ENCODE measurements at places on chromosomes 2 and 18.

- DNase-seq = no peak
These were observed 680 bp upstream of the LBH start for GRCh38 chr2:30230497-30231211.

GRCh38 chr2:64700133-64700809 is 46.6 kb upstream of the SERTAD2 start:
- no peak for DNase-seq

GRCh38 chr2:36918307-36918706 is 48.0 kb downstream of the STRN start:
- no peak for DNase-seq

DNA sequence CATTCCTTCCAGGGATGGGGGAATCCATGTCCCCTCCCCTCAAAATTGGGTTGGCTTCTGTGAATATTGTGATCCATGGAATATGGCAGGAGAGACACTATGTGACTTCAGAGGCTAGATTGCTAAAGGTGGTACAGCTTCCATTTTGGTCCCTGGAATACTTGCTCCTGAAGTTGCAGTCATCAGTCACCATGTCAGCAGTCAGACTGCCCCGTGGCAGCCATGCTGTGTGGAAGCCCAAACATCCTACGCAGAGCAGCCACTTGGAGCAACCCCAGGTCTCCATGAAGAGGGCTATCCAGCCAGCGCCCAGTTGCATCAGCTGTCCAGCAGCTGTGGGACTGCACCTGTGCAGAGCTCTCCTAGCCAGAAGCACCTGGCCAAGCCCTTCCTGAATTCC is 15.8 kb upstream of the KDSR start:
- no peak for DNase-seq

DNA sequence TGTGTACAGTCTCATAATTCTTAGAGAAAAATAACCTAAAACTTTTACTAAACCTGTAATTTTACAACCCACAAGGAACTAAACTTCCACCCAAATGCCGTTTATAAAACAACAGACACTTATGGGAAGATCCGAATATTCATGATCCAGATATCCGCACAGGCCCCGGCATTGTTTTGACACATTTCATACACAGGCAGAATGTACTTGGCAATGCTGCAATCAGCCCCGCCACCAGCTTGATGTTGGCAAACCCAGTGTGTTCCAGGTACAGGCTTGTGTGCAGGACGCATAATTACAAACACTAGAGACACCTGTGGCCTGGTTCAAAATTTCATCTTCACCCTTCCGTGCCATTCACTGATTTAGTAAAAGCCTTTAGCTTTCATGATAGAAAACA is 393.0 kb upstream of the SALL3 start:
- DNase-seq = no peak

GRCh38 chr2:175769200-175769599 is 232.9 kb downstream of the LNPK start:
- no peak for DNase-seq

GRCh38 chr2:191030521-191031154 is 16.7 kb upstream of the STAT1 start:
- DNase-seq = peak; percentile 36

DNA sequence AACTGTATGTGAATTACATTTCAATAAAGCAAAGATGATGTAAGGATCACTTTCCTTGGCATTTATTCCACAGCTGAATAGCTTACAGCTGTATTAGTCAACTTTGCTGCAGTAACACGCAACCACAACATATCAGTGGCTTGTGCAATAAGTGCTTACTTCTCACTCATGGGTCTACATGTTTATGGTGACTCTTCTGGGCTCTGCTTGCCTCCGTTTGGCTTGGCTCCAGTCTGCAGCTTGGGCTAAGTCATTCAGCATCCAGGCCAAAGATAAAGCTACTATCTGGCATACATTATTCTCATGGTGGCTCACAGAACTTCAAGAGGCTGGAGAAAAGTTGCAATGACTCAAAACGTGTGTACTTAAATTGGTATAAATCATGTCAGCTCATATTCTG is 355.0 kb downstream of the RNF144A start:
- DNase-seq = no peak

DNA sequence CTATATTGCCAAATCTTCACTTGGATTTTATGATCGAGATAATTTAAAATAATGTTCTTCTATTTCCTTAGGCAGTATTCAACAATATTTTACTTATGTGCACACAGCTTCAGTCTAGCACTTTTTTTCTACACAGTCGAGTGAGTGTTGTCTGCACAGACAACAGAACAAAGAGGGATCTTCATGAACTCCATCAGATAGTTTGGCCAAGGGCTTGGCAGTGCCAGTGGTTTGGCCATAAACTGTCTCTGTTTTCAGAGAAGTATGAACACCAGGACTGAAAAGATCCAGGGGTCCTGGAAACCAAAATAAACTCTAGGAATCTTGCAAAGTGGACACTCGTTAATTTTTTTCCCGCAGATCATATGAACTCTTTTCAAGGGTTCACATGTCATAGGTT is 547.3 kb downstream of the PLCL1 start:
- DNase-seq = no peak

DNA sequence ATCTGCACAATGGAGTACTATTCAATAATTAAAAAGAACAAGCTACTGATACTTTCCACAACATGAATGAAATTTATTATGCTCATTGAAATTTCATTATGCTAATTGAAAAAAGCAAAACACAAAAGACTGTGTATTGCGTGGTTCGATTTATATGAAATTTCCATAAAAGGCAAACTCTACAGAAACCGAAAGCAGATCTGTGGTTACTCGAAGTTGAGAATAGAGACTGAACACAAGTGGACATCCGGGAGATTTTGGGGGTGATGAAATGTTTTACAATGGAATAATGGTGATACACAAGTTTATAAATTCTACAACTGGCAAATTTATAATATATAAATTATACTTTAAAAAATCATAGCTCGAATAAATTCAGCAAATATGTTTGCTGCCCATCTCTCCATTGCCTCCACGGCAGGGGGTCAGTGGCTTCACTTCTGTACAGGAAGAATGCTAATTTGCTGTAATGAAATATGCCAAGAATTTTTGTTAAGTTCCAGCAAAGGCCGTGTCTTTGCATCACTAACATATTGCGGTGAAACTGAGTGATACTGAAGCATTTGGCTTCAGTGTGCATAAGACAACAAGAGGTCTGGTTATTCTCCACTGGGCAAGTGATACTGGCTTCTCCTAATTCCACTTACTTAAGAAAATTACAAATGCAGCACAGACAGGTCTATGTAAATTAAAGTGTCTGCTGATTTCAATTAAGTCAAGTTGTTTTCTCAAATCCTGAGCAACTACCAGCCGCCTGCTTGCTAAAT is 96.7 kb downstream of the TMEM163 start:
- DNase-seq = no peak

DNA sequence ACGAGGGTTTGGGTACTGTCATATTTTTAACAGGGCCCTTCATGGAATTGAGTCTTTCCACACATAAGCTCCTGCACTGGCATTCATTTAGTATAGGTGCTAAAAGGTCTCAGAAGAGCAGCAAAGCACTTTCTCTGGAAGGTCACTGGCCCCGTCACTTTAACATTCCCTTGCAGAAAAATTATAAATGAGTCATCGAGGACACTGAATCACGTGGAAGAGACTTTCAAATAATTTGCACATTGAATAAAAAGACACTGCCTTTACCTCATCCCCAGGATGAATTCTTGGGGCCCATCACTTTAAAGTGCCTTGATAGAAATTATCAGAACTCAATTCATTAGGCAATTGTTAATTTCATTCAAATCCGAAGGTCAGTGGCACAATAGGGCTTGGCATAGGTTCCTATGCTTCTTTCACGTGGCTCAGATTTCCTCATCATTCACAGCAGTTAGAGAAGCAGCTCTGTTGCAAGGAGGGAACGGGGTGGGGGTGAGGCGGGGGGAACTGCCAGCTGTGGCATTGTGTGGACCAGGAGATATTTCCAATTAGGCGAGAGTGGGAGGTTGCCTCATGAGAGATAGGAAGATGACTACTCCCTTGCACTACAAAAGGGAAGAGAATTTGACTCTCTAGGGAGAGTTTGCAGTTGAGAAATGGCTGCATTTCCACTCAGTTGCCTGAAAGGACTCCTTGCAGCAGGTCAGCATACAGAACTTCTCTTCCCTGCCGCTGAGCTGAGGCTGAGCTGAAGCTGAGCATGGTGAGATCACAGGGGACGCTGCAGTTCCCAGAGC is 86.3 kb upstream of the NPAS2 start:
- no peak for DNase-seq

GRCh38 chr2:150586858-150587257 is 99.4 kb upstream of the RND3 start:
- no peak for DNase-seq

DNA sequence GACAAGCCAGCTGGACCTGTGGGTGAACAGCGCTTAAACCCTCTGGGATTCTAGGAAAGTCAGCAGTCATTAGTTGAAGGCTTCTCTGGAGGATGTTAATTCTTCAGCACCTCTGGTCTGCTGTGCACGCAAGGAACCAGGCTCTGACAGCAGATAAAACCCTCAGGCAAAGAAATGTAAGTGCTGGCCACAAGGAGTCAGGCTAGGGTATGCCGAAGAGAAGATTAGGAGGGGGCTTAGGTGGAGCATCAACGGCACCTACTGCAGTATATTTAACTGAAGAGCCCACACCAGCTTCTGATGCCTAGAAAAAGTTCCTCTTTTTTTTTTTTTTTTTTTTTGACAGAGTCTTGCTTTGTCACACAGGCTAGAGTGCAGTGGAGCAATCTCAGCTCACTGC is 304.2 kb upstream of the MC4R start:
- no peak for DNase-seq

DNA sequence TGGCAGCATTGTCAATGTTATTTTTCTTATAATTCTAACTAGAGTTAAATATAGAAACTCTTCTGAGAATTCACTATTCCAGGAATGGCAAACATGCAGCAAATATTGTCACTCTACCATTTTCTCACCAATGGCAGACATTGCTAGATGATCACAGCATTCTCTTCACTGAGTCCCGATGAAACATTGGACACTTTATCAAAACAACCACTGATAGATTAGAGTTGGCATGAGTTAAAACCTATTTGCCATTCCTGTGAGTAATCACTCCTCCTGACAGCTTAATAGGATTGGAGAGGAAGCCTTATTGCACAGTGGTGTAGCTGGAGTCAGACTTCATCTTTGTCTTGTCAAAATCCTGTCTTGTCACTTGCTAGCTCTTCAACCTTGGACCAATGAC is 163.9 kb upstream of the THUMPD2 start:
- peak; percentile 29 for DNase-seq

DNA sequence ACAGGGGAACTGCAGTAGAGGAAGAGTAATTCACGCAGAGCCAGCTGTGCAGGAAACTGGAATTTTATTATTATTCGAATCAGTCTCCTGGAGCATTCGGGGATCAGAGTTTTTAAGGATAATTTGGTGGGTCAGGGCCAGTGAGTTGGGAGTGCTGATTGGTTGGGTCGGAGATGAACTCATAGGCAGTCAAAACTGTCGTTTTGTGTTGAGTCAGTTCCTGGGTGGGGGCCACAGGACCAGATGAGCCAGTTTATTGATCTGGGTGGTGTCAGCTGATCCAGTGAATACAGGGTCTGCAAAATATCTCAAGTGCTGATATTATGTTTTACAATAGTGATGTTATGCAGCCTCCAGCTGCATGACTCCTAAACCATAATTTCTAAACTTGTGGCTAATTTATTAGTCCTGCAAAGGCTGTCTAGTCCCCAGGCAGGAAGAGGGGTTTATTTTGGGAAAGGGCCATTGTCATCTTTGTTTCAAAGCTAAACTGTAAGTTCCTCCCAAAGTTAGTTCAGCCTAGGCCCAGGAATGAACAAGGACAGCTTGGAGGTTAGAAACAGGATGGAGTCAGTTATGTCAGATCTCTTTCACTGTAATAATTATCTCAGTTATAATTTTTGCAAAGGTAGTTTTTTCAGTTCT is 67.0 kb downstream of the ASAP2 start:
- DNase-seq = no peak

GRCh38 chr18:2486426-2486825 is 84.9 kb downstream of the METTL4 start:
- DNase-seq = no peak

DNA sequence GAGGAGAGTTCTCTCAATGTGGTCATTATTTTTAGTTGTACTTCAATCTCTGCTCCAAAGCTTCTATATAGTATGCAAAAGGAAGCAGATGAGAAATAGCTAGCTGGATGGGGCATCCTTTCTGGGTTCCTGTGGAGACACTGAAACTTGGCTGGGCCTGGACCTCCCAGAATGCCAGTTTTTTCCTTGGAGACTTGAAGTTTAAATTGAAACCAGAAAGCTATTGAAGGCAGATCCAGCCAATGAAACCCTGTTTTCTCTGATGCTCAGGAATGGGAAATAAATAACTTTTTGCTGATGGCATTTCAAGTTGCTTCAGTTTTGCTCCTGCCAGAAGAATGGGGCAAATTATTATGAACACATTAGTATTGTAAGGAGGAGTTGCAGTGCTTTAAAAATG is 2.9 kb downstream of the SETBP1 start:
- no peak for DNase-seq

GRCh38 chr2:67515538-67515937 is 118.4 kb downstream of the ETAA1 start:
- DNase-seq = no peak

DNA sequence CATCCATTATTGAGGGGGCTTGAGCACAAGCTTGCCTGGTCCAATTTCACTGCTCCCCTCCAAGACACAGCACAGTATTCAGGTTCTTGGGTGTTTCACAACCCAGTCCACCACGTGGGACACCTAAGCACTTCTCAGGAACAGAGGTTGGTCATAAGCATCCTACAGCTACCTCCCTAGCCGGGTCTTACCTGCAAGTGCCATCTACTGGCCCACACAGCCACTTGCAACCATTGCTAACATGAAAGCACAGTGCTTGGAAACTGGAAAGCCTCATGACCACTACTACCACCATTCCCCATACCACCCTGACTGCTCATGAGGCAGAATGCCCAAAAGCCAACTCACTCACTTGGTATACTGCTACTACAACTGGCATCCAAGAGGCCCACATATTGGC is 105.7 kb upstream of the RPRM start:
- DNase-seq = no peak

GRCh38 chr2:138652378-138652777 is 127.8 kb downstream of the NXPH2 start:
- DNase-seq = no peak

DNA sequence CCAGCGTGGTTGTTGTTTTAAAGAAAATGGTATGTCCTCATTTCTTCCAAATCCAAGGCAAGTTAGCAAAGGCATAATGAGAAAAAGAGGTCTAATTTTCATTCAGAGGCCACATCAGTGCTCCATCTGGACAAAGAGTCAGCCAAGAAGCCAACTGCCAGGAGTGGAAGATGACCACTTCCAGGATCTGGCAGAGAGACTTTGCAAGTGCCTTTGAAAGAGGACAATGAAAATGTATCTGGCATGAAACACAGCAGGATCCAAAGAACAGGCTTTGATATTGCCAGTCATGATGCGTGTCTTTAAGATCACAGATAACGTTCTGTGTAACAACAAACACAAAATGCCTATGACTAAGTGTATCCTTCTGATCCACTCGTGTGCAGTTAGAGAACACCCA is 82.8 kb downstream of the AFF3 start:
- DNase-seq = no peak
